ENCODE measurements at places on chromosomes 11 and 22. TPM values are rescaled to one million over a fixed set of nuclear protein-coding genes. Genes with fewer than 3 reads are reported as not detected.

The ZFPL1 gene
- total RNA-seq, result 47.9 TPM

DNA sequence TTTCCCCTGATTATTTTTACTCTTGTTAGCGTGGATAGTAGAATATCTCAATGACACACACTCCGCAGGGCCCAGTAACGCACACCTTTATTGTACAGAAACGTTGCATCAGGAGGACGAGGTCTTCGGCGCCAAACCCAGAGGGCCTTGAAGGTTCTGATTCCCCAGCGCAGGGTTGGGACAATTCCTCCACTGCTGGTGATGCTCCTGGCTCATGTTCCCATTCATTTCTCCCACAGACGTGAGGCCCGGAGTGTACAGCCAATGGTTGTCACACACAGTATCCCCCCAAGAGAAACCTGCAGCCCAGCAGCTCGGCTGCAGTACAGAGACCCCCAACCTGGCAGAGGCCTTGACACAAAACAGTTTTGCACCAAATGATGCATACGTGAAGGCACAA lies 6.1 kb upstream of the ANO1 start:
- peak; percentile 70 for DNase-seq

The TESMIN gene
- 2.0 TPM for total RNA-seq

DNA sequence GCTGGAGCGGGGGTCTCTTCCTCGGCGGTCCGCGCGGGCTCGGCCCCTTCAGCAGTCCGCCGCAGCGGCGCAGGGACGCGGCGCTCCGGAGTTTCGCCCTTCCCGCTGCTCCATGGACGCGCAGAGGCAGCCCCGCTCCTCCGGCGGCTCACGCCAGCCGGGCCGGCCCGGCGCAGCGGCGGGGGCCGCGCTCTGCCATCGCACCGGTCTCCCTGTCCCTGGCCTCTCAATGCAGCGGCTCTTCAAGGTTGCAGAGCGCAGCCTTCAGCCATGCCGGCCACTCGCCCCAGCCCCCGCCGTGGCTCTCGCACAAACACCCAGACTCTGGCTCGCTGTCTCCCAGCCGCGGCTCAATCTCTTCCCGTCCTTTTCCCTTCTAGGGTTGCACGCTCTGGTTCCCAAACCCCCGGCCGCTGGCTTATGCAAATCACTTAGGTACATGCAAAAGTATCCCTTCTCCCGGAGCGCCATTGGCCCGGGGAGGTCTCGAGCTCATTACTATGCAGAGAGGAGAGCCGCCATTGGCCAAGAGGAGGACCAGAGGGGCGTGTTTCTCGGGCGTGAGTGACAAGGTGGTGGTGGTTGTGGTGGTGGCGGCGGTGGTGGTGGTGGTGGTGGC lies at the start of gene LGR4:
Gene LGR4 (minus strand): TSS at position 393 of the 619 bp plus-strand sequence. CDS start 488 bp downstream, outside the sequence.
- peak; percentile 98 for DNase-seq

- DNase-seq, result no peak
Measured at GRCh38 chr11:82676483-82677094, 57.1 kb downstream of the FAM181B start.

- DNase-seq, result no peak
Measured at GRCh38 chr11:65297026-65297672, 17.5 kb upstream of the CDC42EP2 start.

- no peak for DNase-seq
Measured at GRCh38 chr11:65109231-65110198, 2.2 kb upstream of the TM7SF2 start.

DNA sequence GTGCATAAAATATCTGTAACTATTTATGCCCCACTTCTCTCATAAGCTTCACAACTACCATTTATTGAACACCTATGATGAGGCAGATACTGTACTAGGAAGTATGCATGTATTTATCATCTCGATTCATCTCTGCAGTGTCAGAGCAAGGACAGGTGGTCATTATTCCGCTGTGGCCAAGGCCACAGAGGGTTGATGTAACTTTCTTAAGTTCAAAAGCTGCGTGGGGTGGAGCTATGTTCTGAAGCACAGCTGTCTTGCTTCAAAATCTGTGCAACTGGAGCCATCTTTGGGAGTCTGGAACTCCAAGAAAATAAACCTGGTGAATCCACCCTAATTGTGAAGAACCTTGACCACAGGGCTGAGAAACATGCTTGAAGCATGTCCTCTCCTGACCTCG lies 60.2 kb upstream of the HMGXB4 start:
- DNase-seq, result no peak

The TREH gene
- total RNA-seq, result not detected

DNA sequence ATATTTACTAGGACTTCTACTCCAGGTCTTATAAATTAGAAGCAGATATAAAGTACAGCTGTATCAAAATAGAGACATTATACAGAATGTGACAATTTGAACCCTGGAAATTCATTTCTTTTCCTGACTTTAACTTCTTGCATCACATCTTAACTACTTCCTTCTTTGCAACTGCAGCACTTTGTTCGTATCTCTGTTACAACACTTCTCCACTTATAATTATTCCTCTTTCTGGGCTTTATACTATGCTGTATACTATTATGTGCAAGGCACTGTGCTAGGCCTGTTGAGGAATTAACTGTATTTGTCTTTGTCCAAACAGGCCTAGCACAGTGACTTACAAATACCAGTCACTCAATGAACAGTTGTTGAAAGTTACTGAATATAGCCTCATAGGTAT lies 1.8 kb upstream of the SLC36A4 start:
- DNase-seq, result no peak

DNA sequence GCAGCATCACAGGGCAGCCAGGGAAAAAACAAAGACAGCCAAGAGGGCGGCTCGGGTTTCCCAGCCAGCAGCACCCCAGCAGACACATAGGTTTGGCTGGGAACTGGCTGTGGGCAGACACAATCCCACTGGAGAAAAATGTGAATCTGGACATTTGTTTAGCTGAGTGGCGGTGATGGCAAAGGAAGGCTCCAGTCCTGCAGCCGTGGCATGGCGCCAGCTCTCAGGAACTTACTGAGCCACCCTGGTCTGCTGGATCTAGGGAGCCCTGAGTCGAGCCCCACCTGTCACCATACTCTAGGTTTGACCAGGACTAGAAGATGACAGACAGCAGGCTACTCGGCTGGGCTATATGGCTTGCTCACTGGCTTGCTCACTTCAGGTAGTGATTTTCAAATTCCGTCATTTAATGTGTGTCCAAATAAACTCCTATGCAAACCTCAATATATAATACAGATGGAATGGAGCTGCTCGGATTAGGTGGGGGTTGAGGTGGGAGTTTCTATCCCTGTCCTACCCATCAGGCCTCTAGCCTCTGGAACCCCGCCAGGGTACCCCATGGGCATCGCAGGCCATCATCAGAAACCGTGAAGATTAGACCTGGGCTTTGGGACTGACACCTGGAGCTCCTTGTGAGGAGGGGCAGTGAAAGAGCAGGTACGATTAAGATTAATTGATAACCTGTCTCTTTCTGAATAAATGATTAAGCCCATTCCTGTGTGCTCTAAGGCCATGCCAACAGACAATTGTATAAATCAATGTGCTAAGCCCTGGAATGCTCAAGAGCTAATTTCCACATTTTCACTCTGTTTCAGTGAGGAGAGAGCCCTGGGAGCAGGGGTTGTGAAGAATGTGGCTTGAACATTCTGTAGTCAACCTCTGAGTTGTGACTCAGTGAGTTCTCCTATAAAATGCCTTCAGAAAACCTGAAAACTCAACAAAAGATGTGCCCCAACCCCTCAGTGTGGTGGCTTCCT lies 42.5 kb downstream of the GALNT18 start:
- DNase-seq, result no peak

DNA sequence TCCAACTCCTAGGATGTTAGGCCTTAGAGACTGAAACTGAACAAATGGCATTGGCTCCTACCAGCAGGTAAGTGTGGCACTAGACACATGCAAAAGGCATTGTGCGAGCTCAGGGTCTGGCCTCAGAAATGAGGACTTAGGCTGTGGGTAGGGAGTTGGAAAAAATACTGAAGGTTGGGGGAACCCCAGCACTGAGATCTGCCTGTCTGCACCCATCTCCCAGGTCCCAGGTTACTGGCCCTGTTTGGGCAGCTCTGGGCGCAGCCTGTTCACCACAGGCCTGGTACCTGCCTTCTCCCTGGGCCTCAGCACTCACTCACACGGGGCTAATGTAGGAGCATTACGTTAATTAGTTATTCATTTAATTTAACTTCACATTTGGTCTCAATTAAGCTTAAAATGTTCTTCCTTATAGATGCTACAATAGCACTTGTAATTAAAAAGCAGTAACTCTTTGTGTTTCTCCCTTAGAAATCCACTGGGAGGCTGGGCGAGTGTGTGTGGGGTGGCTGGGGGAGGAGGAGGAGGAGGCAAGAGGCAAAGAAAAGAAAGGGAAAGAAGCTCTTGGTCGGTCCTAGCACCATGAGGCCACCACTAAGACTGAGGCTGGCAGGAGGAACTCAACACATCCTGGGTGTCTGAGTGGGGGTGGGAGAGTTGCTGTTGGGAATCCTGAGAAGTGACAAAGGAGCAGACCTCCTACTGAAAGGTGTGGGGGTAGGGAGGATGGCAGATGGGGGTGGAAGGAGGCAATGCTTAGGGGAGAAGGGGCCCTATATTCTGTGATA lies 19.4 kb downstream of the TMEM218 start:
- no peak for DNase-seq

GRCh38 chr11:68687311-68687710 lies 3.0 kb downstream of the GAL start:
- DNase-seq, result no peak

GRCh38 chr22:37563153-37564081 lies 3.1 kb downstream of the CDC42EP1 start:
- DNase-seq, result peak; percentile 95

- no peak for DNase-seq
Measured at GRCh38 chr11:111719379-111719778, 46.8 kb downstream of the PPP2R1B start.

The PAX6 gene
- 2.7 TPM for total RNA-seq

DNA sequence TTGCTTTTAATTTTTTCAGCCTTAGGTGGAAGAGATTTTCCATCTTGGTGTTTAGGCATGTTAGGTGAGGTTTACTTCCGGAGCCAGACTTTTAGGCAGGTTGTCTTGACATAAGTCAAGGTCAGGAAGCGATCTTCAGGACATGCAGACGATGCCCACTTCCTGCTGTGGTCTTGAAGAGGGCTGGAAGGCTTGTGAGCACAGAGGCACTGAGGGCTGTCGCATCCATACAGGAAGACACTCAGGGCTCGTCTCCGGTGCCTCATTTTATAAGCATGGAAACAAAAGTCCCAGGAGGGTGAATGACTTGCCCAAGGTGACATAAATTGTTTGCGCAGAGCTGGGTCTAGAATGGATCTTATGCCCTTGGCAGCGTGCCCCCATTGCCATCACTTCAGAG lies 30.8 kb downstream of the MARK2 start:
- DNase-seq, result no peak

DNA sequence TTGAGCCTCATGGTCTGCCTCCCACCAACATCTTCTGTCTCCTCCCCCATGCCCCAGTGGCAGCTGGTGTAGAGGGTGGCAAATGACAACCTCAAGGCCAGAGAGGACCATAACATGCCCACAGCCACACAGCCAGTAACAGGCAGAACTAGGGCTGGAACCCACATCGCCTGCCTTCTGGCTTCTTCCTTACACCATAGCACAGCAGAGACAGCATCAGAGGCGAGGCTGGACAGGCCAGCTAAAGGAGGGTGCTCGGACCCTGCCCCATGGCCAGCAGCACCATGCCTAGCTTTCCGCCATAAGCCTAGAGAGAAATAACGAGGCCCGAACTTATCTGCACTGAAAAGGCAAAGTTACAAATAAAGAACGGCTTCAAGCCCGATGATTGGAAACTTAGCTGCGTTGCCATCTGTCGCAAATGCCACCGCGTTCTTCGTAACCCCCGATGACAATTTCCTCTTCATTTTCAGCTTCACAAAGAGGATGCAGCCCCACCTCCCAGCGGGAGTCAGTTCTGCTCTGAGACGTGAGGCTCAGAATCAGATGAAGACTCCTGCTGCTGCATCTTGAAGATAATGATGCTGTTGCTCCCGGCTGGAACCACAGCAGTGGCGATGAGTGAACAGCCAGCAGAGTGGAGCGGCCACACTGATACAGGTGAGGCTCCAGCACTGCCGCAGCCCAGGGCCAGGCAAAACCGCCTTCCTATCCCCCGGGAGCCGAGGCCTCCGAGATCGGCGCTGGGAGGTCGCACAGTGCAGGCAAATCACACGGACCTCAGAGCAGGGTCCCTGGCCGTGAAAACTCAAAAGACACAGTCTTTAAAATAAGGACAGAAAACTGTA lies 73.8 kb upstream of the RTL6 start:
- no peak for DNase-seq

The SSTR3 gene
- not detected for total RNA-seq

The KCNK7 gene
- 197 TPM for total RNA-seq

DNA sequence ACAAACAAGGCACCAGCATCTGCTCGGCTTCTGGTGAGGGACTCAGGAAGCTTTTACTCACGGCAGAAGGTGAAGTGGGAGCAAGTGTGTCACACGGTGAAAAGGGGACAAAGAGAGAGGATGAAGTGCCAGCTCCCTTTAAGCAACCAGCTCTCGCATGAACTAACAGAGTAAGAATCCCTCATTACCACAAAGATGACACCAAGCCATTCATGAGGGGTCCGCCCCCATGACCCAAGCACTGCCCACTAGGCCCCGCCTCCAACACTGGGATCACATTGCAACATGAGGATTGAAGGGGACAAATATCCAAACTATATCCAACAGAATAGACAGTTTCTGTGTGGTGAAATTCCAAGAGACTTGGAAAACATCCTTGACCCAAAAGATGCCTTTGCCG lies 198.2 kb upstream of the POU2AF2 start:
- DNase-seq, result no peak

DNA sequence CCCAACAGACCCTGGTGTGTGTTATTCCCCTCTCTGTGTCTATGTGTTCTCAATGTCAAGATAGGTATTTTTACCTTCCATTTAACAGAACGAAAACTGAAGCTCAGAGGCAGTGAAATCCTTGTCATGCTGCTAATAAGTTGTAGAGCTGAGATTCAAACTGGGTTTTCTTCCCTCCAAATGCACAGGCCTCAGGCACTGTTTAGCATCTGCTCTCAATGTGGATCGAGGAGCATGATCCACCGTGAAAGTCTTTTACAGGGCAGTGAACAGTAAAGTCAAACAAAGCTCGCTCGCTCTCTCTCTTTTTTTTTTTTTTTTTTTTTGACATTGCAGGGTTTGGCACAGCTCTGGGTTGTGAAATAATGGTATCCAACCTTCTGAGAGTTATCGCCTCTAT lies 401.0 kb upstream of the SYN3 start:
- no peak for DNase-seq

GRCh38 chr11:18203723-18204122 lies 31.1 kb downstream of the MRGPRX4 start:
- DNase-seq, result no peak

The MYOD1 gene
- not detected for total RNA-seq

- no peak for DNase-seq
Measured at GRCh38 chr11:60899046-60899936, 7.1 kb downstream of the PRPF19 start.

The SLC22A25 gene
- not detected for total RNA-seq

GRCh38 chr22:32882774-32883530 lies 81.4 kb downstream of the TIMP3 start:
- no peak for DNase-seq

Data from lower leg skin (tissue), 4 donors.